CD8-positive, alpha-beta memory T cell (primary cell): ENCODE measurements at places on chromosomes 2 and 18. TPM values are rescaled to one million over a fixed set of nuclear protein-coding genes. Genes with fewer than 3 reads are reported as not detected.

The DGKD gene
- polyA plus RNA-seq, result 32.6 TPM

The CCDC85A gene
- not detected for polyA plus RNA-seq

The VAMP5 gene
- polyA plus RNA-seq, result 151 TPM

The FEV gene
- not detected for polyA plus RNA-seq

The CNNM3 gene
- 13.0 TPM for polyA plus RNA-seq

The STAT4 gene
- polyA plus RNA-seq, result 88.2 TPM

The SPOPL gene
- 2.4 TPM for polyA plus RNA-seq

The SPP2 gene
- not detected for polyA plus RNA-seq

- no peak for DNase-seq
- H3K4me1 ChIP-seq, result peaks cover 23% of the 10 kb centered on the region
- no peak overlapping the region for H3K4me3 ChIP-seq
- H3K27ac ChIP-seq, result no peak overlapping the region
- H3K36me3 ChIP-seq, result no peaks in the 10 kb centered on the region
These were observed 107.9 kb downstream of the KLHL29 start for GRCh38 chr2:23492921-23493320.

- H3K4me3 ChIP-seq, result no peak overlapping the region
- no peak overlapping the region for H3K27ac ChIP-seq
- no peaks in the 10 kb centered on the region for H3K27me3 ChIP-seq
- H3K36me3 ChIP-seq, result no peaks in the 10 kb centered on the region
- no peak for DNase-seq
These were observed 369.7 kb downstream of the INSIG2 start for GRCh38 chr2:118457951-118458350.

DNA sequence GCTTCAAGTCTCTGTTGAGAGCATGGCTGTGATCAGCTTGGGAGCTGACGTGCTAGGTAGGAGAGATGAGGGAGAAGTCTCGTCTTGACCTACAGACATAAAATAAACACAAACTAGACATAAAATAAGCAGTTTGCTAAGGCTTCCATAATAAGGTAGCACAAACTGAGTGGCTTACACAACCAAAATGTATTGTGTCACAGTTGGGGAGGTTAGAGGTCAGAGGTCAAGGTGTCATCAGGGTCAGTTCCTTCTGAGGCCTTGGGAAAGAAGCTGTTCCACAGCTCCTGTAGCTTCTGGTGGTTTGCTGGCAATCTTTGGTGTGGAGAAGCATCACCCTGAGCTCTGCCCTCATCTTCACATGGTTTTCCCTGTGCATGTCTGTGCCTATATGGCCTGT lies 20.2 kb downstream of the DAW1 start:
- no peaks in the 10 kb centered on the region for H3K4me1 ChIP-seq
- no peaks in the 10 kb centered on the region for H3K36me3 ChIP-seq
- no peaks in the 10 kb centered on the region for H3K27me3 ChIP-seq
- no peak overlapping the region for H3K27ac ChIP-seq
- H3K4me3 ChIP-seq, result no peak overlapping the region
- DNase-seq, result no peak

GRCh38 chr2:161039071-161039470 lies 121.2 kb upstream of the TANK start:
- no peak overlapping the region for H3K27ac ChIP-seq
- no peaks in the 10 kb centered on the region for H3K4me1 ChIP-seq
- H3K36me3 ChIP-seq, result no peaks in the 10 kb centered on the region
- H3K27me3 ChIP-seq, result no peaks in the 10 kb centered on the region
- no peak overlapping the region for H3K4me3 ChIP-seq
- DNase-seq, result no peak

DNA sequence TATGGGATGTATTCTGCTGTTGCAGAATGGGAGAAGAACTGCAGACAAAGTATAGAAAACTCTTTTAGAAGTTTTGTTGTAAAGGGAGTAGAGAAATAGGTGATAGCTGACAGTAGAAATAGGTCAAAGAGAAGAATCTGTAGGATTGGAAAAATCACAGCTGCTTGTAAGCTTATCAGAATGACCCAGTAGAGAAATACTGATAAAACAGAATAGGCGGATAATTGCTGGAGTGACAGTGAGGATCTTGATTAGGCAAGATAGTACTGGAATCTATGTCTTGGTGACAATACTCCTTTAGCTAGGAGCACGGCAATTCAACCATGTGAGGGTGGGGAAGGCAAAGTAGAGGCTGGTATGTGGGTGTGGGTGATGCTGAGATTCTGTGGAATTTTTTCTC lies 4.5 kb upstream of the SMAD4 start:
- no peak for DNase-seq
- H3K4me1 ChIP-seq, result peaks cover 24% of the 10 kb centered on the region
- no peaks in the 10 kb centered on the region for H3K36me3 ChIP-seq

GRCh38 chr18:723541-724080 lies 11.2 kb upstream of the ENOSF1 start:
- no peaks in the 10 kb centered on the region for H3K27me3 ChIP-seq
- no peaks in the 10 kb centered on the region for H3K4me1 ChIP-seq
- no peaks in the 10 kb centered on the region for H3K36me3 ChIP-seq

GRCh38 chr2:96950381-96951124 lies 35.8 kb downstream of the FAM178B start:
- H3K36me3 ChIP-seq, result no peaks in the 10 kb centered on the region
- no peak for DNase-seq
- no peaks in the 10 kb centered on the region for H3K27me3 ChIP-seq

DNA sequence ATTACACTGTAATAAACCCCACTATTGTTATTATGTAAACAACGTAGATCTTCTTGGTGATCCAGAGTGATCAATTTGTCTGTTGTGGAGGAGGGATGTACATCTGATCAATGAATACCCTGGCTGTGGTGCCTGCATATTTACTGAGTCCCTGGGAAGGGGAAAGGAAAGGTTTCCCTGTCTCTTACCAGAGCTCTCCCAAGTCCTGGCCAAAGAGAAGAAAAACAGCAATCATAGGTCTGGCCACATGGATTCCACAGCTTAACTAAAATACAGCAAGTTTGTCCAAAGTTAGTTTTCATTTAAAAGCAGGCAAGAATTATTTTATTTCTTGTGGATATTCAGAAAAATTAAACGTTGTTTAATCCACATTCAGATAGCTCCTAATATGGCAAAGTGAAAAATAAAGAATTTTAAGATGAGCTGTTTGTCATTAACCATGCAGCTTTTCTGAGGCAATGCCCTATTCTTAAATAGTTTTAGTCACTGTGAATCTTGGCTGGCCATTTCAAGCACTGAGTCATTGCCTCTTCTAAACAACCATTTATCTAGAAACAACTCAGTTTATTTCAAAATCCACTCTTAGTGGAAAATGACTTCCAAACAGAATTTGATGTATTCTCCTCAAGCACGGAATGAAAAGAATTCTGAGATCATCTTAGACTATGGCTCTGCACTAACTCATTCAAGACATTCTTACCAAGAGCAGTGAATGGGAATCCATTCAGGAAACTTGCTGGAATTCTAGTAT lies 1004.4 kb upstream of the CDH2 start:
- no peak for DNase-seq
- no peaks in the 10 kb centered on the region for H3K36me3 ChIP-seq
- H3K27me3 ChIP-seq, result no peaks in the 10 kb centered on the region
- H3K27ac ChIP-seq, result no peak overlapping the region
- H3K4me3 ChIP-seq, result no peak overlapping the region
- no peaks in the 10 kb centered on the region for H3K4me1 ChIP-seq

- peaks cover 22% of the 10 kb centered on the region for H3K27me3 ChIP-seq
- no peaks in the 10 kb centered on the region for H3K36me3 ChIP-seq
- no peak overlapping the region for H3K4me3 ChIP-seq
- DNase-seq, result peak; percentile 44
These were observed 1.5 kb downstream of the GPC1 start for GRCh38 chr2:240436683-240437550.

GRCh38 chr2:7508296-7508943 lies 591.2 kb downstream of the RNF144A start:
- H3K36me3 ChIP-seq, result no peaks in the 10 kb centered on the region
- no peak overlapping the region for H3K4me3 ChIP-seq
- no peak for DNase-seq
- no peaks in the 10 kb centered on the region for H3K4me1 ChIP-seq
- no peak overlapping the region for H3K27ac ChIP-seq

- no peak overlapping the region for H3K4me3 ChIP-seq
- peaks cover 57% of the 10 kb centered on the region for H3K4me1 ChIP-seq
- no peaks in the 10 kb centered on the region for H3K36me3 ChIP-seq
- no peaks in the 10 kb centered on the region for H3K27me3 ChIP-seq
- DNase-seq, result no peak
These were observed 44.0 kb upstream of the TMEM247 start for GRCh38 chr2:46435353-46435752.

DNA sequence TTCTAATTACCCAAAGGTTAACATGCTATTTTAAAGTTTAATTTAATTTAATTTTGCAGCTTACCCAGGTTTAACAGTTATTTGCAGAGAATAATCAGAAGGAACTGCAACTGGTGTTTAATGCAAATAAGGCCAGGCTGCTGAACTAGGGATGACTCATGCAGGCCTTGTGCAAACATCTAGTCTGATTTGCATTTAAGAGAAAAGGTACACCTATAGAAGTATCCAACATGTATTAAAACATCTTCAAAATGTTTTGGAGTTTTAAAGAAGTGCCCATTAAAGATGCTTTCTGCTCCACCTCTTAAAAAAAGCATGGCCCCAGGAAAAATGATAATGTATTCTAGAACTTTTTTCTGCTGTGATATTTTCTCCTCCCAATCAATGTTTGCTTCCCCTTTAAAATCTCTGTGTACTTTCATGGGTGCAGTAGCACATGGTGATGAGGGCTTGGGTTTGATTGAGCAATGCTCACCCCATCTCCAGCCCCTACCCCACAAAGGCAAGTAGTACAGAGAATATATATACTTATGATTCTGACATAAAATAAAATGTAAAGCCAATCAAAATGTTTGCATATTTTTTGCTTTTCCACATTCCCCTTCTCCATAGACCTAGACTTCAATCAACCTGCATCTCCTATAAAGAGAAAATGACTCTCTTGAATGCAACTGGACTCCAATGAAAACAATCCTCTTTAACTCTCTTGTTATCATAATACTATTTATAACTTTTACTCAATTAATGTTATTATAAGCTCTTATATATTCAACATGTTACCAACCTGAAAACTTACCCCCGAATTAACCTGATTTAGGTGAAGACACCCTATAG lies 54.1 kb downstream of the ATP8B1 start:
- H3K27ac ChIP-seq, result no peak overlapping the region
- no peak for DNase-seq
- no peak overlapping the region for H3K4me3 ChIP-seq
- no peaks in the 10 kb centered on the region for H3K36me3 ChIP-seq
- no peaks in the 10 kb centered on the region for H3K4me1 ChIP-seq
- no peaks in the 10 kb centered on the region for H3K27me3 ChIP-seq

DNA sequence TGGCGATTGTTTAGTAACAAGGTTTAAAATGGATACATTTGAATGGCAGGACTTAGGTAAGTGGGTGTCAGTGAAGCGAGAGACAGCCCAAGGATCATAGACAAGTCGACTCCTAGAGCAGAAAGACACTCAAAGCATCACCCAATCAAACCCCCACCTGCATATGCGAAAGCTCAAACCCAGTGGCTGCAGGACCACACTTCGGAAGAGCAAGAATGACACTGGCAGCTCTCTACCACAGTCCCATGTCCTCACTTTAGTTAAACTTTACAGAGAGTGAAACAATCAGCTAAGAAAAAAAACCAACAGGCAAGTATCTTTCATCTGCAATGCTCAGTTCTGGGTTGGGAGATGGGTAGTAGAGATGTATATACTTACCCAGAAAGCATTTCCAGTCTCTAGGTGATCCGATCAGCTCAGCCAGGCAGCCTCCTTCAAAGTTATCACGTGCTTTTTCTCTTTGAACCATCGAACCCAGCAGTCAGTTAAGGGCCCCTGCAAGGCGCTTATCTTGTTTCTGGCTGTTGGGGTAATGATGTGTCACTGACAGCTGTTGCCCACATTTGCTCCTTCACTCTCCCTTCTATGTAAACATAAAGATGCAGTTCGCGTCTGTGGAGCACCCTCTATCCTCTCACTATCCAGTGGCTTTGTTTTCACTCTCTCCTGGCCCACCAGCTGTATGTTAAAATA lies 357.5 kb upstream of the ID2 start:
- no peak overlapping the region for H3K4me3 ChIP-seq
- H3K27me3 ChIP-seq, result no peaks in the 10 kb centered on the region
- H3K27ac ChIP-seq, result no peak overlapping the region
- H3K36me3 ChIP-seq, result no peaks in the 10 kb centered on the region

GRCh38 chr2:186129767-186130581 lies 356.1 kb upstream of the ZC3H15 start:
- H3K27me3 ChIP-seq, result no peaks in the 10 kb centered on the region
- no peaks in the 10 kb centered on the region for H3K4me1 ChIP-seq
- no peaks in the 10 kb centered on the region for H3K36me3 ChIP-seq
- H3K27ac ChIP-seq, result no peak overlapping the region

- no peak overlapping the region for H3K4me3 ChIP-seq
- peaks cover 55% of the 10 kb centered on the region for H3K4me1 ChIP-seq
- DNase-seq, result no peak
- H3K27ac ChIP-seq, result no peak overlapping the region
These were observed 112.1 kb upstream of the MGAT5 start for GRCh38 chr2:134141598-134142340.

- no peak overlapping the region for H3K4me3 ChIP-seq
- H3K27me3 ChIP-seq, result no peaks in the 10 kb centered on the region
- DNase-seq, result no peak
- no peaks in the 10 kb centered on the region for H3K36me3 ChIP-seq
- H3K4me1 ChIP-seq, result no peaks in the 10 kb centered on the region
These were observed 158.8 kb upstream of the ZEB2 start for GRCh38 chr2:144678736-144679135.

- H3K27ac ChIP-seq, result no peak overlapping the region
- no peak overlapping the region for H3K4me3 ChIP-seq
- H3K27me3 ChIP-seq, result no peaks in the 10 kb centered on the region
- no peak for DNase-seq
- no peaks in the 10 kb centered on the region for H3K4me1 ChIP-seq
These were observed 66.4 kb downstream of the PRELID3A start for GRCh38 chr18:12474146-12474545.

DNA sequence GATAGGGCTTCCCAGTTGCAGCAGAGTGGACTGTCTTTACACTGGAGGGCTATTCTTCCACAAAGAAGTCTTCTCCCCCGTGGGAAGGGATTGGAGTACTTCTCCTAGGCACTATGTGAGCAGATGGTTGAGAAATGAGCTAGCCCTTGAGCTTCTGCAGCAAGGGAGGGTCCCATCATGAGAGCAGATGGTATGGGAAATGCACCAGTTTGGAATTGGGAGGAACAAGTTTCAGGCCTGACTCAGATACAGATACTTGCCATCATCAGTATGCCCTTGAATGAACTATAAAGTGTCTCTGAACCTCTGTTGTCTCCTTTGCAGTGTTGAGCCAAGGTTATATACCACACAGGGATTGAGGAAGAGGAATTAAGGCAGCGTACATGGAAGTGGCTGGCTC lies 757.4 kb downstream of the RNF144A start:
- H3K27me3 ChIP-seq, result no peaks in the 10 kb centered on the region
- DNase-seq, result no peak
- H3K4me1 ChIP-seq, result peaks cover 21% of the 10 kb centered on the region
- no peak overlapping the region for H3K27ac ChIP-seq
- H3K4me3 ChIP-seq, result no peak overlapping the region
- H3K36me3 ChIP-seq, result no peaks in the 10 kb centered on the region

DNA sequence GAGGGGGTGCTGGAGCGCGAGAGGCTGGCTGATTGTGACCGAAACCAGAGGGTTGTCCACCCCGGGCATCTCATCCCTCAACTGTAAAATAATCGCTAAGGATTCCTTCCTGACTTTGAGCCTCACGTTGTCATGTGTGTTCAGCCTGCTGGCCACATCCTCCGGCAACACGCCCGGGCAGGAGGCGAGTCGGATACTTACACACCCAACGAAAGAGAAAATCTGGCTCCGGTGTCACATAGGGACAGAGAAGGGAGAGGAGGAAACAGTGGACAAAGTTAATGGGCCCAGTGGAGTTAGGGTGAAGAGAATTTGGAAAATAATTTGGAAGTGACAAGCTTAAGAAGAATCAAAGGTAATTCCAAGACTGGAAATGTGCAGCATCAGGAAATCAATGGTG lies 2.4 kb downstream of the TLX2 start:
- H3K27me3 ChIP-seq, result peaks cover 76% of the 10 kb centered on the region
- no peak overlapping the region for H3K27ac ChIP-seq
- H3K36me3 ChIP-seq, result no peaks in the 10 kb centered on the region
